ENCODE measurements at places on chromosomes 13 and 19. TPM values are rescaled to one million over a fixed set of nuclear protein-coding genes. Genes with fewer than 3 reads are reported as not detected.

The RPL18A gene
- 2,237 TPM for total RNA-seq

The KCNK6 gene
- total RNA-seq: 5.1 TPM

The ZIC2 gene
- total RNA-seq: 182 TPM

The PNMA8C gene
- 0.38 TPM for total RNA-seq

The PALM gene
- 40.8 TPM for total RNA-seq

The PCDH17 gene
- 2.7 TPM for total RNA-seq
